ENCODE measurements at places on chromosomes 4 and X.
A peak's percentile ranks its signal among the peaks of the same experiment; 100 is the strongest.

- no peak for DNase-seq
Observed at GRCh38 chr4:174408841-174409552, 113.3 kb downstream of the HPGD start.

DNA sequence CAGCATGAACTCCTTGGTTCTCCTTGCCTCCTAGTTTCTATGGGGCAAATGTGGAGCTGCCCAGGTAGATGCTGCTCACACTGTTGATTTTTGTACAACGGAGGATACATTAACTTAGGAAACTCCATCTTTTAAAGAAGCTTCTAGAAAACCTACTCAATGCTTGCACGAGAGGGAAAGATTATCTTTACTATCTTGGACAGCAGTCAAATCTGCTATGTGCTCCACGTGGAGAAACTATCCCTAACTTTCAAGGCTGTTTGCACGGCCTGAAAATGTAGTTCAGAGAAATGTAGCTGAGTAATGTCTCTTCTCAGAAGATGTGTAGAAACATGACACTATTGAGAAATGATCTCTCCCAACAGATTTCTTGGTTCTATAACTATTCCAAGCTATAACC is 1530.9 kb upstream of the PABPC4L start:
- DNase-seq, result no peak

- no peak for DNase-seq
Observed at GRCh38 chrX:138710866-138711341, 613 bp downstream of the FGF13 start.

- DNase-seq, result no peak
Observed at GRCh38 chrX:82320569-82320968, 1118.7 kb downstream of the SH3BGRL start.

DNA sequence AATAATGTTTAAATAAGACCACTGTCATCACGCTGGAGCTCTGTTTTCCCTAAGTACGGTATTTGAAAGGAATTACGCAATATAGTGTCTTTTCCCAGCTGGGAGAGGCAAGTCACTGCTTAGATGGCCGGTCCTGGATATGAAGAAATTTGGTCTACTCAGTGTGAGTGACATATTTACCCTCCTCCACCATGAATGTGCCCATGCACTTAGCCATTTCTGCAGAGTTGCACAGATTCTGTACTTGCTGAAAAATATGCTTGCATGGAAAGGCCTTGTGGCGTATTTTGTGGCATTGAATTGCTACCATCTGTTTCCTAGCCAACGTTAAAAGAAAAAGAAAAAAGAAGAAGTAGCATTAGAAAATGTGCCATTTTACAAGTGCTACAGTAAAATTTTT is 73.1 kb downstream of the ADGRL3 start:
- no peak for DNase-seq

GRCh38 chr4:174828845-174829701 is at the start of gene GLRA3:
TSS of gene GLRA3 (minus strand) at chr4:174829247. CDS start at chr4:174828811, 436 bp downstream.
- DNase-seq, result peak; percentile 4

GRCh38 chrX:40964633-40965586 is 120.3 kb upstream of the USP9X start:
- no peak for DNase-seq

- no peak for DNase-seq
Observed at GRCh38 chr4:182067828-182068227, 175.4 kb upstream of the TENM3 start.

DNA sequence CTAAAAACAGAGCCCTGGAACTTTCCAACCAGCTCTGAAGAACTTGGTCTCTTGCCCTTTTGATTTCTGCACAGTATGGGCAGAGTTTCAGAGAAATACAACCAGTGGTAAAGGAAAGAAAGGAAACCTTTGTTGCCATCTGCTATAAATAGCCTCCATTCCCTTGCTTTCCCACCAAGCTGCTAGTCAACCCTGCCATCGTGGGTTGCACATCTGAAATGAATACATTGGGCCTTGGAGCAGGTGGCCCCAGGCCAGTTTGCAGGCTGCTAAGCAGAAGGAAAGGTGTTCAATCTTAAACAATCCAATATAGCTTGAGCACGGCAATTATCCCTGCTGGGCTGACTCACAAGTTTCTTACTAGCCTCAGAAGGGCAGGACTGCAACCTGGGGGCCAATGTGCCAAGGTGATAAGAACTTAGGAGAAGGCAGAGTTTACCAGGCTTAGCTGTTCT is 142.5 kb downstream of the PPARGC1A start:
- DNase-seq, result no peak

- no peak for DNase-seq
Observed at GRCh38 chr4:10984815-10985214, 300.2 kb upstream of the CLNK start.

GRCh38 chrX:111284631-111285293 is 14.5 kb upstream of the CAPN6 start:
- DNase-seq, result no peak

GRCh38 chrX:39813631-39814277 is 284.0 kb downstream of the BCOR start:
- no peak for DNase-seq

GRCh38 chr4:89439533-89439932 is 131.9 kb upstream of the GPRIN3 start:
- no peak for DNase-seq

- peak; percentile 9 for DNase-seq
Observed at GRCh38 chr4:10182446-10183424, 66.1 kb upstream of the WDR1 start.

DNA sequence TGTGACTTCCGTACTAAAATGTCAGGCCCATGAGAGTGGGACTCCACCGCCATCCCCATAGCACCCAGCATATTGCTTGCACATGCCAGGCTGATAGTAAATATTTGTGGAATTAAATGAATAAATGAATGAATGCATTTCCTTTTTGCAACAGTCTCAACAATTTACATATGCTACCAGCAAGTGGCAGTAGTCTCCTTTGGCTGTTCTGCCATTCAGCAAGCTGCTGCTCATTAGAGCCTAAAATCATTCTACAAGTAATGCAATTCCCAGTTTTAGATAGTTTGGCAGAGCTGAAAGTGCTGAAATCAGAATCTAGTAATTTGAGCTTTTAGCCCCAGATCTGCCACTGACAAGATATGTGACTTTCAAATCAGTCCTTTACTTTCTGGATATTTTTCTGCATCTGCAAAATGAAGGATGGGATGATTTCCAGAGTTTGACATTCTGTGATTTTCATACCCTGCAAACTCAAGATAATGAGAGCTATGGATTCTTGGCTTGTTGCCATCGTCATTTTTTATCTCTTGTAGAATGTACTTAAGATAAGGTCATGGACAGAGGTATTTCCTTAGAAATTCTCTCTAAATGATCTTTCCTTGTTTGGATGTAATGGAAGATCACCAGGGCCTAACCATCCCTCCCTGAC is 35.7 kb upstream of the INTS6L start:
- no peak for DNase-seq

DNA sequence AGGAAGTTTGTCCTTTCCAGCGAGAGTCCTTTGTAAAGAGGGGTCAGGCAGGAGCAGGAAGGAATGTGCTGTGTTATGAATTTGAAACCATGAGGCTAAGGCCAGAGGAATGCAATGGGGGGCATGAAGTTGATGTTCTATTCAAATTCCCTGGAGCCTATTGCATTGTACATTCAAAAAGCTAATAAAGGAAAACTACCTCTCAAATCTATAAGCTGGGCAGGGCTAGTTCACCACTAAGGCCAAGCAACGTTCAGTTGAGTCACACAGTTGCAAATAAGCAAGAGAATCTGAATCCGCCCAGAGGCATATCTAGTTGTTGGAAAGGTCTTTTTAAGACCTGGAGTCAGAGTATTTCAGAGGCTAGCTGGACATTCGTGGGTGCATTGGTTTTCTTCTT is 148.3 kb downstream of the DCTD start:
- DNase-seq, result no peak

DNA sequence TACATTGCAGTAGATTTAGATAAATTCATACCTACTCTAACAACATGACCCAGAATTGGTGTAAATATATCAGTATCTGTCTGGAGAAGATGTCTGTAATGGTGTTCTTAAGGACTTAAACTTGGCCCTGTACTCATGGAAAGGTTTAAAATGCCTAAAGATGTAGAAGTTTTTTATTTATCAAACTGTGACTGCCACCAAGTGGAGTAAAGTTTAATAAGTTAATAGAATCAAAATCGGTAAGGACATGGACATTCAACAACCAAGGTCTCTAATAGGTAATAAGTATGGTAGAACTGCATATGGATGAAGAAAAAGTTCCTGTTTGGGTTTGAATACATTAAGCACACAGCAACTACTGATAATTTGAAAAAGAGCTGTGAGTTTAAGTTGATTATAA is 474.0 kb upstream of the NDST3 start:
- DNase-seq, result no peak

DNA sequence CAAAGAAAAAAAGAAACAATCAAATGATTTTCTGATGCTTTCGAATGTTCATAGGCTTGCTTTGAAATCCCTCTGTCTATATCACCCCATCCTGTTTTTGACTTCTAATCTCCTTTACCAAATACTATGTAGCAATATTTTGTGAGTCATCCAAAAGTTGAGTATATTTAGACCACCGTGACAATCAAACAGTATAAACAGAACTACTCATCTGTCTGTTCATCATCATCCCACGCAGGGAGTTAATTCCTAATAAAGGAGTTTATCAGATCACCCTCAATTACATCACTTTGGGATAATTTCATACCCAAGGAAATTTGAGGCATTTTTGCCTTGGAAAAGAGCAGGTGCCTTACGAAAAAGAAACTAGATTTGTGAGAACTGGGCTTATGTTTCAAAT is 212.9 kb downstream of the CBR4 start:
- DNase-seq, result no peak

- no peak for DNase-seq
Observed at GRCh38 chr4:125315576-125316400, 1.0 kb downstream of the FAT4 start.

- no peak for DNase-seq
Observed at GRCh38 chrX:109873574-109873973, 129.3 kb upstream of the TMEM164 start.

DNA sequence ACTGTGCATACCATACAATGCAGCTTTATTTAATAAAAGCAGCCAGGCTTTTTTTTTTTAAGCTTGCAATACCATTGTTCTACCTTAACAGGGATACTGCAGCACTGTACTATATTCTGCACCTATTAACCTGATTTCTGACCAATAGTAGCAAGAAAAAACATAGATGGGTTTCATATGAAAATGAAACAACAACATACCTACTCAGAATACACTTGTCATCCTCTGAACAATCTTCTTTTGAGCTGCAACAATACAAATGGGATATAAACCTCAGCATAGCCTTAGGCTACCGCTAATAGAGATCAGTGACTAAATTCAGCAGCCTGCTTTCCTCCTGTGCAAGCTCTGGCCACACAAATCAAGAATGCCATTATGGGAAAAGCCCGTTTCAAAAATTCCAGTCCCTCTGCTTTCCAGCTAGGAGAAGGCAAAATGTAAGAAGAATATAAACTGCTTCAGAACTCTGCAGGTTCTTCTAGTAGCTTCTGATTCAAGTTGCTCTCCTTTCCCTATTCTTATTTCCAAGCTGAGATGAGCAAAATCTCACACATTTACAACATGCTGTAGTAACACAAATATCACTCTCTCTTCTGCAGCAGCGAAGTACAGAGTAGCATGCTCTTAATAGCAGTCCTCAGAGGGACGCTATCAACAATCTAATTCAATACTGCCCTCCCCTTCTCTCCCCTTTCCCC is 143.4 kb downstream of the KLHL13 start:
- no peak for DNase-seq

GRCh38 chrX:10203617-10204016 is 46.8 kb downstream of the CLCN4 start:
- DNase-seq, result no peak

DNA sequence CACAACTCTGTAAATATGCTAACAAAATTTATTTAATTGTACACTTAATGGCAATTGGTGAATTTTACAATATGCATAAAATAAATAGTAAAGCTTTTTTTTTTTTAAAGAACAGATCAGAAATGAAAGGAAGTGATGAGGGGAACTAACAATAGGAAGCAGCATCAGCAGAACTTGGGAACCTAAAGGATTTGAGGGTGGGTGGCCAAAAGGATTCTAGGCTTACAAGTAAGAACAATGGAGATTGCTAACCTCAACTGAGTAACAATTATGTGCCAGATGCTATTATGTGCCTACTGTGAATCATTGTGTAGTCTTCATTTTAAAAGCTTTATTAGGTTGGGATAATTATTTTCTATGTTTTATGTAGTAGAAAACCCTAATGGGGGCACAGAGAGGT is 185.2 kb downstream of the LDB2 start:
- no peak for DNase-seq

GRCh38 chrX:53732797-53733196 is 46.3 kb upstream of the HUWE1 start:
- DNase-seq, result peak; percentile 52

GRCh38 chrX:9643807-9644206 is 121.8 kb downstream of the GPR143 start:
- DNase-seq, result no peak

DNA sequence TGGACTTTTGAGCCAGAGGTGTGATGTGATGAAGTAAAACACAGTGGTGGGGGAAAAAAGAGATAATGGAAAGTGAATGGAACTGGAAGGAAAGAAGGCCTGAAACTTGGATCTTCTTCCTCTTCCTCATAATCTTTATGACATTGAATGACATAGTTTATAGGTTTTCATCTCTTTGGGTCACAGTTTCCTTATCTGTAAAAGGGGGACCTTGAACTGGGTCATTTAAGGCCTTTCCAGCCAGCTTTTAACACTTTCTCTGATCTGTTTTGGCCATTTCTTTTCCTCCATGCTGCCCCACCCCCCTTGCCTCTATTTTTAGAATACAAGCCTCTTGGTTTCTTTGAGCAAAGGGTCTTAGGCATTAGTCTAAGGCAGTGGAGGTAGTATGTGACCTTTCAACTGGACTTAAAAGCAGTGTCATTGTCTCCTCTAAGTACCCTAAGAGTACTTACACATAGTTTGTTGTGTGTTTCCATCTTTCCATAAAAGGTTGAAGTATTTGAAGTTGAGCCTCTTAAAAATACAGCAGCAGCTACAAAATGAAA is 7.8 kb downstream of the CPEB2 start:
- no peak for DNase-seq

DNA sequence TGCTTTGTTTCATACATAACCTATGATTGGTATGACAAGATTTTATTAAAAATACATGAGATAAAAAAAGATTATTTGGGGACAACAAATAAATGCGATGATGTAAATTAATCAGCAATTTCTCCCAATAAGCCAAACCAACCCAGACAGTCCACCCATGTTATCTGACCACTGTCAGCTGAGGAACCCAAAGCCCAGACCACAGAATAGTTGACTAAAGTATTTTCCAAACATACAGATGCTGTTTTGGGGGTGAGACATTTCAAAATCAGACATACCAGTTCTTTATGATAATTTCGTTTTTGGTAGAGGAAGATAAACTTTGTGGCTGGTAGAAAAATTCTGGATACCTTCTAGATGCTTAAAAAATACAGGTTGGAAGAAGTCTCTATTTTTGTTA is 650.8 kb upstream of the FAM241A start:
- DNase-seq, result no peak

- no peak for DNase-seq
Observed at GRCh38 chr4:14837860-14838259, 164.4 kb upstream of the CPEB2 start.

GRCh38 chrX:1719270-1719669 is 104.4 kb downstream of the ASMT start:
- DNase-seq, result no peak

GRCh38 chr4:65580551-65580950 is 89.7 kb downstream of the EPHA5 start:
- DNase-seq, result no peak

Measured in stimulated activated CD4-positive, alpha-beta T cell treated with anti-CD3 and anti-CD28 coated beads, Interleukin-1b, Interleukin-23, amount 100 ng/mL, for 48 hours (primary cell).